ENCODE measurements at places on chromosomes 3 and 15.

- DNase-seq, result no peak
These were observed 18.7 kb upstream of the MTMR14 start for GRCh38 chr3:9630550-9631139.

DNA sequence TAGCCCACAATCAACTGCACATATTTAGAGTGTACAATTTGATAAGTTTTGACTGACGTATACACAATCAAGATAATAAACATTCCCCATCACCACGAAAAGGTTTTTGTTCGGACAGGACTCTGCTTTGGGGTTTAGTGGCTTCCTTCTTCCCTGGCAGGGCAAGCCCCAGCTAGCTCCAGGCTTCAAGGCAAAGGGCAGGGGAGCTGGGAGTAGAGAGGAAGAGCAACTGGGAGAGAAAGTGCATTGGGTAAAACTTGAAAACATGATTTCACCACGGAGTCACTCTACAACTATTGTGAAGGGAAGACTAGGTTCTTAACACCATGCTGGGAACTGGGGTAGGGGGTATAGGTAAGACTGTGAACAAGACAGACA, 185.1 kb upstream of the UBE2E1 start:
- no peak for DNase-seq

DNA sequence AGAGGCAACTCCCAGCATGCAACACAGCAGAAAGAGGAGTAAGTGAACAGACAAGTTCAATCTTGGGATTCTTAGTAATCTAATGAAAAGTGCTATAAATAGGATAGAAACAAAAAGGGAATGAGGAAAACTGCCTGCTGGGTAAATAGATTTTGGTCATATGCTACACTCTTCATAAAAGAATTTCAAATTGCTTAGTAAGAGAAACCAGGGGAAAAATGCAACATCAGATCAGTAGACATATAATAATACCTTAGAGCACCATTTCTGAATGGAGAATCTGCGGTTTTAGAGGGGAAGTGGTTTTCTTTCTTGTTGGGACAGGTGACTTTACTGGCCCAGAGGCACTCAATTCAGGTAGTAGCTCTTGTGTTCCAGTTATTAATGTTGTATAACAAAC, 13.4 kb upstream of the TBC1D5 start:
- DNase-seq, result no peak

DNA sequence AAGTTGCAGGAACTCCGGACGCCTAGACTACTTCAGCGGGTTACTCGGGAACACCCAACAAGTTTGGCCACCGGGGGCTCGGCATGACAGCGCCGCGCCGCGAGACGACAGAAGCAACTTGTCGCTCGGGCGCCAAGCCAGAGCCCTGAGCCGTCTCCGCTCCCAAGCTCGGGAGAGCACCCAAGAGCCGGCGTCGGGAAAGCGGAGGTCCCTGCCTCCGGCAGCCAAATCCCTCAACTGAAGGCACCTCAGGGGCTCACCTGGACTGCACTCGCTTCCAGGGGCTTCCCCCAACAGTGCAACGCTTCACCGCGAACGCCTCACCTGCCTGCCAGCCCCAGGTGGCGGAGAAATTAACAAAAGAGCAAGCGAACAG, 640 bp downstream of the MB21D2 start:
- no peak for DNase-seq

DNA sequence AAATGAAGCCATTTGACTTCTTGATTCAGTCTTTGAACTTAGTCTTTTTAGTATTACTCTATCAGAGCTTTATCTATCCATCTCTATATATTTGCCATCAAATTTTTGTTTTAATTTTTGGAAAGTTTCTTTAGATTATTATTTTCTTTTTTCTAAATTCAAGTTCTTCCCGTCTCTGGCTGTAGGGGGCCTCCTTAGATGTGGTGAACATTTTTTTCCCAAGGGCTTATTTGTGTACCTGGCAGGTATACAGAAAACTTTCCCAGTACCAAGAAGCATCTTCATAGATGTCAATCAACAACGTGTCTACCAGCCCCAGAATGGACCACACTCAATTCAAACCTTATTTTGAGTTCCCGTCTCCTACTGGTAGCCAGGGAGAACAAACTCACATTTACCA, 486.8 kb upstream of the CNTN4 start:
- DNase-seq, result no peak

DNA sequence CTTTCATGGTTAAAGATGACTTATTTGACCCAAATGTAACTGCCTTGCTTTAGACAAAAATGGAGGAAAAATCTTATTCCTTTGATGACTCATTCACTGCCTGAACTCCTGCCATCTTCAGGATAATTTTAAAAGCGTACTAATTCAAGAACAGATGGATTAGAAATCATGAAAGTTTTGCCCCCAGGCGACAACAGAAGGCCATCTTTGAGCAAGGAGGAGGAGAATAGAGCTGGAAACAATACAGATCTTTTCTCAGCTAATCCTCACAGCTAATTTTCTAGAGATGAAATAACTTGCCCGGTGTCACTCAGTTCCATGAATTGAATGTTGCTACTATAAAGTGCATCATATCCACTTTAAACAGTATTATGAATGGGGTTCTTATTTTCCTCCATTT, 324.7 kb upstream of the RARB start:
- DNase-seq, result no peak

DNA sequence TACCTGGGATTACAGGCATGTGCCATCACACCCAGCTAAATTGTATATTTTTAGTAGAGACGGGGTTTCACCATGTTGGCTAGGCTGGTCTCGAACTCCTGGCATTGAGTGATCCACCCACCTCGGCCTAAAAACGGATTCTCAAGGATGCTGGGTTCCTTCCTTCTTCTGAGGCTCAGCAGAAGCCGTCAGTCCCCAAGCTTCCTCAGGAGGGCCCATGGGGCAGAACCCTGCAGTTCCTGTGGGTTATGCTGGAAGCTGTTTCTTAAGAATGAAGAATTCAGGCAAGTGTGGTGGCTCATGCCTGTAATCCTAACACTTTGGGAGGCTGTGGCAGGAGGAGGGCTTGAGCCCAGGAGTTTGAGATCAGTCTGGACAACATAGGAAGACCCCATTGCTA, 29.0 kb upstream of the ZNF710 start:
- no peak for DNase-seq

DNA sequence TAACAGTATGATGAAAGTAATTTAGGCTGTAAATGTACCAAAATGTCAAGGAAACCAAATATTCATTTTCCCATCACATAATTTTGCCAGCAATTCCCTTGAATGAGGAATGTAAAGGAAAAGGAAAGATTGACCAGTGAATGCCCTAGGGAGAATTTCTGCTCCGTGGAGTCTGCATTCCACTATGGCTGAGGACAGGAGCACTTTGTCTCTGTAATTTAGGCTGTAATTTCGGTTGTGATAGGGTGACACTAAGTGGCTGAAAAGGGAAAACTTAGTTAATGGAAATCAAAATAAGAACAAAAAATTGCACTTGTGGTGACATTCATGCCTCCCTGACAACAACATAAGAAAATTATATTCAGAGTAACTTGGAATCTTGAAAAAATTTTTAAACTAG, 8.3 kb upstream of the TMEM207 start:
- no peak for DNase-seq

DNA sequence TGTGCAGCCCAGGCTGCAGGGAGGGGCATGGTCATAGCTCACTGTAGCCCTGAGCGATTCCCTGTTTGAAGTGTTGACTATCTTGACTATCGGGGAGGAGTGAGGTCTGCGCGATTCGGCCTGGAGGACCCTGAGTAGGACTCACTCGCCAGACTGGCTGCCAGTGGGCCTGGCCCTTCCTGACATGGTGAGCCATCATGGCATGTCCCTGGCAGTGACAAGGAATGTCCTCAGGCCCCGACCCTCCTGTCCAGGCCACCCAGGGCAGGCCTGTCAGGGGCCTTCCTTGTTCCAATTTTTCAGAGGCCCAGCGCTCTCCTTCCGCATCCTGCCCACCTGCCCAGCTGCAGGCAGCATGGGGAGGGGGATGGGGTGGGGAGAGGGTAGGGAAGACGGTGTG, 5.2 kb upstream of the OCA2 start:
- no peak for DNase-seq

- DNase-seq, result no peak
These were observed 98.3 kb upstream of the VGLL3 start for GRCh38 chr3:87088993-87089841.

GRCh38 chr3:113094337-113095221, 103.8 kb downstream of the GTPBP8 start:
- no peak for DNase-seq

- DNase-seq, result no peak
These were observed 305.7 kb downstream of the RPLP1 start for GRCh38 chr15:69758291-69758771.

DNA sequence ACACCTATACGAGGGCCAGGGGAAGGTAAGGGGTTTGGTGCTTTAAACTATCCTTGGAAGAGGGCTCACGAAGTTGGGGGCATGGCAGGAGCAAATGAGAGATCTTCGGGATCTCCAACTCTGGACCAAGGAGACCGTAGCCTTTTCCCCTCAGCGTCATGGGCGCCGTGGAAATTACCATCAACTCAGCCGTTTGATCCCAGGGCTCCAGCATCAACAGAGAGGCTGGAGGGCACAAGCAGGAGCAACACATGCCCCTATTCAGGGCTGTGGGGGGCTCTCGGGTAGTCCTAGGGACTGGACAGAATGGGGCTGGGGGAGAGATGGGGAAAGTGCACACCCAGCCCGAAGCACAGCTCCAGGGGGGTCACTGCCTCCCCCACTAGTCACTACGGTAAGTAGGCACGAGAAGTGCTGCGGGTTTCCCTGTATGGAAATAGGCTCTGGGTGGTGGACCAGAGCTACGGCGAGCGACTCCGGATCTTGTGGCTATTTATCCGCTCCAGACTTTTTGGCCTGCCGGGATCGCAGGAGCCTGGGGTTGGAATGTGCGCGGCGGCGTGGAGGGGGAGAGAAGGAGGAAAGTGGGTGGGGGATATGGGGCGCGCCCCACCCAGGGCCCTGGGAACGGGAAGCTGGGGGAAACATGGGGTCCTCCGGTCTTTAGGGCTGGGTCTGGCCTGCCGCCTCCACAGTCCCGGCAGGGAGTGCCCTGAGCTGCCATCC, 539 bp upstream of the LAMB2 start:
- DNase-seq, result no peak
